Posterior cingulate gyrus (tissue), 11 donors: ENCODE measurements at places on chromosomes 6 and 20.

DNA sequence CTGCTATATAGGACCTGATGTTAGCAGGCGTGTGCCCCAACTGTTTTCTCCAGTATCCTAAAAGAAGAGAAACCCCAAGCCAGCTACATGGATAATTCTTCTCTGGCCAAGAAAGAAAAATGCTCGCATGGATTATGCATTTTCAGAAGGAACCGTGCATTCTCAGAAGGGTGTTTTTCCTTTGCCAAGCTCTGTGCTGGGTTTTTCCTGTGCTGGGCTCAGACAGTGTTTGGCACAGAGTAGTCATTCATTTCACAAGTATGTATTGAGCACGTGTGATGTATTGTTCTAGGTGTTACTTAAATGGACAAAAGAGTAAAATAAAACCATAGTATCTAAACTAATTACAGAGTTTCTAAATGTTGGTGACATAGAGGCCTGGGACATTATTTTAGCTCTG lies 62.7 kb upstream of the ZNF133 start:
- no peak for DNase-seq

- no peak for DNase-seq
Measured at GRCh38 chr6:13282393-13283069, 45.8 kb downstream of the TBC1D7 start.

- DNase-seq, result no peak
Measured at GRCh38 chr6:162344646-162345010, 382.9 kb downstream of the PRKN start.

DNA sequence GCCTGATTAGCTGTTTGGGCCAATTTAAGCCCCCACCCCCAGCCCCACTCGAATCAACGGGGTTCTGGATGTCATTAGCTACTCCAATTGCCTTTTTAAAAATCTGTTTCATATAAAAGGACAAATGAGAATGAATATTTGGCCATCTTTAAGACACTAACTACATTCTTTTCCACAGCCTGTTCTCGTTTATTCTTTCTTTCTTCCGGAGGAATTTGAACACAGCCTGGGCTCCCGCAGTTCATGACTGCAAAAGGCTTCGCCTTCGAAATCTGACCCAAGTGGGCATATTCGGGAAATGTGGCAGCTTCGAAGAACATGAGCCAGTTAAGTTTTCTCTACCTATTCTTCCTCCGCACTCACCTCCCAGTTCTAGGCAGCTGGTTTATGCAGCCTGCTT lies 49.4 kb upstream of the NFATC2 start:
- no peak for DNase-seq

GRCh38 chr6:169428532-169428931 lies 174.9 kb upstream of the THBS2 start:
- DNase-seq, result no peak

DNA sequence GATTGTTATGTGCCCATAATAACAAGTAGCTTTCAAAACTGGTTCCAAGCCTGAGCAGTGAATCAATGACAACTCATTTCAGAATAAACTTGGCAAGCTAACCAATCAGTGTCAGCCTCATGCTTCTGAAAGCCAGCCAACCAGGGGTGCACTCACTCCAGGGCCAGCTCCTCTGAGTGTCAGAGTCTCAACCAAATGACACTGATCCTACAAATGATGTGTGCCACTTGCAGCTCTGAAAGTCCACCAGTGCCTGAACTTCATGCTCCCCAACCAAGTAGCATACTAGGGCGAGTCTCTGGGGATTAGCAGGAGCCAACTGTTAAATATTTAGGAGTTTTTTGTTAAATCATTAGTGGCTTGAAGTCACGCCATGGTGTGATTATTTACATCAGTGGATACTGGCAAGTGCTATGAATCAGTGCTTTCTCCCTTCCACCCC lies 4.5 kb downstream of the IYD start:
- DNase-seq, result no peak

DNA sequence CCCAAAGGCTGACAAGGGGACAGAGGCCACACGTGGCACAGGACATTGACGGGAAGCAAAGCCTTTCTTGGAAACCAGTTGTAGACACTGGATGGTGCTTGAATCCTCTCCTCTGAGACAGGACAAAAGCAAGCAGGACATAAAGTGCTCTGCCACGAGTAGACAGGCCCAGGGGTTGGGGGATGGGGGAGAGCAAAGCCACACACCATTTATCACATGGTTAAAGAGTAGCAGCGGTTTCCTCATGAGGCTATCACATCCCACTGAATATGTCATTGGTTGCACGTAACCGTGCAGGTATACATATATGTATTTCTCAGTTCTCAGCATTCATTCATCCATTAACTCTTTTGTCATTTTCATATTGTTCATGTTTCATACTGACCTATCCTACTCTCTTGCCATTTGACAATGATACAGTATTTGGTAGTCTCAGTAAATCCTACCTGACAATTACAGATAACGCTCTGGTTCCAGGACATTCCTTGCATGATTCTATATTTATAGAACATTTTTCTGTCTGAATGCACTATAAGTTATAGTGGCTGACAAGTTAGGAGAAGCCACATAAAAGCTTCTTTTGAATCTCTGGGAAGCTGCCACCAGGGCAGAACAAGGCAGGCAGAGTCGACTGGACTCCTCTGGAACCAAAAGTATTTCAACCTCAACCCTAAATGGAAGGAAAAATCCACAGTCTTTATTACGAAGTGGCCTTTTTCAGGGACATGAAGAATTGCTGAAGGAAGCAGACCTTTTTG lies 23.5 kb downstream of the METTL24 start:
- DNase-seq, result no peak

DNA sequence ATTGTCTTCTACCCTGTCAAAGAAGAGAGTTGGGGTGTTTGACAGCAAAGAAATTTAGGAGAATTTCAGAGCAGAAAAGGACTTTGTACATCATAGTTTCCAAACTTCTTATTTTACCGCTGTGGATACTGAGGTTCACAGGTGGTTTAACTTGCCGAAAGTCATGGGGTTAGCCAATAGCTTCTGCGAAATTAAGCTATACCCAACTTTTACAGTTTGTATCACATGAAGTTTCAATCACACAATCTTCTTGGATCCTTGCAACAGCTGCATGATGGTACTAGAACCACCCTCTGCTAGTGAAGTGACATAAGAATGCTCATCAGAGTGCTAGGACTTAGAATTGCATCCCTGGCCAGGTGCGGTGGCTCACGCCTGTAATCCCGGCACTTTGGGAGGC lies 345.5 kb downstream of the CD83 start:
- DNase-seq, result no peak

DNA sequence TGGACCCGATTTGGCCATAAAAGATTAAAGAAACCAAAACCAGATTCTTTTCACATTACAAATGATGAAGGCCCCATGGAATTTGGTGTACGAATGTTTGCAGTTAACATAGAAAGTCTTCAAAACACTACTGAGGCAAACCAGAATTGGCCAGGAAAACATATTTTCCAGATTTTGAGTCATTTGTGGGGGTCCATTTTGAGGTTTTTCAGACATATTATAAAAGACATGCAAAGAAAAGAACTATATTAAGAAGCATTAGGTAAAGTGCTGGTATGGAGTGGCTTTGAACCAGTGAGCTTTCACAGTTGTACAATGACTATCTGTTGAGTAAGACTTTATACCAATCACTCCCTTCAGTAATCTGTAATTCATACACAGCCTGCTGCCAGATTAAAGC lies 168.9 kb upstream of the COL21A1 start:
- no peak for DNase-seq

- DNase-seq, result no peak
Measured at GRCh38 chr6:113306552-113307145, 550.5 kb upstream of the MARCKS start.

GRCh38 chr6:118860880-118861279 lies 33.1 kb upstream of the ASF1A start:
- DNase-seq, result no peak

DNA sequence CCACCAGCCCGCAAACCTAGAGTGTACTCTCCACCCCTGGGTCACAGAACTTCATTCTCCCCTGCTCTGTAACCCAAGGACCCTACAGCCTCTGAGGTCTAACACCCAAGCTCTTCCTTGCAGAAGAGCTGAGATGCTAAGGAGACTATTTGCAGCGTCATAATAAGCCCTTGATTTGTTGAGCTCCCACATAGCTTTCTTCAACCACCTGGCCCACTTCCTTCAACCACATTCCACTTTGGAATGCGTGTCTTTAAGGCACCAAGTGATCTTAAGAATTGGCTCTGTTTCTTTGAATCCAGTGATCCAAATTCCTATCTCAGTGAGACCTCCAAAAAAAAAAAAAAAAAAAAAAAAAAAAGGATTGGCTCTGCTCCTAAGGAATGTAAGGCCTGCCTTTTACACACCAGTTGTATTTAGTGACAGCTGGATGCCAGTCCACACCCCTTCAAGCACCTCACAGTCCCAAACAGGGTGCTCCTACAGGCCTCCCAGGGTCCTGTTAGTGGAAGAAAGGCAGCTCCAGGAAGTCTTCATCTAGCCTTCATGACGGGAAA lies 106.2 kb downstream of the UBE3D start:
- no peak for DNase-seq

GRCh38 chr6:88262332-88262731 lies 96.2 kb upstream of the CNR1 start:
- DNase-seq, result no peak
